ENCODE measurements at places on chromosomes 12 and 14.
A peak's percentile ranks its signal among the peaks of the same experiment; 100 is the strongest.

DNA sequence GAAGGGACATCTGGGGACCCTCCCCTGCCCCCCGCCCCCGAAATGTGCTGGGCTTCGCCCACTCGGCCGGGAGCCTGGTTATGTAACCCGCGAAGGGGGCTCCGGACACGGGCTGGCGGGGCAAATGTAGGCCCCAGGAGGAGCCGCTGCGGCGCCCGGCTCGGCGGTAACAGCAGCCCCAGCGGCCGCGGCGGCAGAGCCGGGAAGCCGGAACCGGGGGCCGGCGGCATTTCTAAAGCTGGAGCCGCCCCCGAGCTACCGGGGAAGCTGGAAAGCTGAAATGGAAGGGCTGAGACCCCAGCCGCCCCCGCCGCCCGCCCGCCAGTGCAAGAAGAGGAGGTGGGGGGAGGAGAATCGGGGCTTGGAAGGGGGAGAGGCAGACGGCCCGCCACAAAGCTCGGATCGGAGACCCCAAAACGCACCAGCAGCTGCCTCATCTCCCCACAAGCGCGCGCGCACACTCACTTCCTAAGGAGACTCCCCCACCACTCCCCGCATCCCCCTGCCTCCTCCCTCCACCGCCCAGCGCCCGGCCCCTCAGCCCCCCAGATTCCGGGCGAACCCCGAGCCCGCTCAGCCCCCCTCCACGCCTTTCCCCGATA lies 1.5 kb downstream of the KDM2B start:
- DNase-seq, result no peak

DNA sequence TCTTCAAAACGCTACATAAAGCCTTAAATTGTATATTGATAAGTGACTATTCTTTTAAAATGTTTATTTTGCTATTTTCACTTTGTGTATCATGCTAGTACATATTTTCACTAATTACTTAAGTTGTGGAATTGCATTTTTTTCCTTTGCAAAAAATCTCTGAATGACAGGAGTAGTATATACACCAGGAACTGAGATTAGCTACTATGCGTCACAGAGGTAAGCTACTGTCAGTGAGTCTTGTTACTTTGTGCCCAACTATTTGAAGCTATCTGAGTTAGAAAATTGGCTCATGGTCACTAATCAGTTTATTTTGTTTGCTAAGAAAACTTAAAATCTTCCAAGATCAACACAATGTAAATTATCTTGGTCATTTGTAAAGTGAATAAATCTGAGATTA lies 887.4 kb downstream of the TMTC2 start:
- DNase-seq, result no peak

DNA sequence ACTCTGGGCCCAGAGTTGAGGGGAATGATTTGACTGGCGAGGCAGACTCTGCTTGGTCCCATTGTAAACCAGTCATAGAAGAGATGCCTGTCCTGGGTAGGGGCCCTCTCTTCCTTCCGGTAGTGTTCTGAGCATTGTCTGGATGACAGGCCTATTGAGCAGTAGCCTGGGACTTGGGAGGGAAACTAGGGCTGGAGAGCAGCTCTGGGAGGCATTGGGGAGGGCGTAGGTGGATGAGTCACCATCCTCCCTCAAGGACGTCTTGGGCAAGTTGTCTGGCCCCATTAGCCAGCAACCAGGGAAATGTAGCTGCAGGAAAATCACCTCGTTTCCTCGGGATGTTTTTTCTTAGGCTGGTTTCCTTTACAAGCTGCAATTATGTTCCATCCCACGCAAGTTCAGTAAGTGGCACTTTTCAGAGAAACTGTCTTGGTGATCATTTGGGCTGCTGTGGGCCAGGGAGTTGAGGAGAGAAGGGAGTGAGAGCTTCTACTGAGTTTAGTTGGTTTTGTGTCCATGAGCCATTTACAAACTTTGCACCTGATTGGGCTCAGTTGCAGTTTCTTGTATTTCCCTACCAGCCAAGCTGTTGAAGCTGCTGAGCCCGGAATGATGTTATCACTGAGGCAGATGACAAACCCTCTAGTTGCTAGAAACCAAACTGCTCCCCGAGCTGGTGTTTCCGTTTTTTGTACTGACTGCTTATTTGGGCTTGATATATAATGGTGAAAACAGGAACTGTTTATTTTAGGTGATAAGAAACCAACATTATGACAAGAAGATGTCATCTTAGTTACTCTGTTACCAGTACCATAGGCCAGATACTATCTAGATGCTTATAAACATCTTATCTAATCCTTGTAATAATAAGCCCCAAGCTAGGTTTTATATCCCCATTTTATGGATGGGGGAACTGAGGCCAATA lies 147.6 kb downstream of the CHST11 start:
- no peak for DNase-seq

- peak; percentile 78 for DNase-seq
Measured at GRCh38 chr12:96719660-96720362, 187.2 kb upstream of the NEDD1 start.
